ENCODE measurements at places on chromosomes 5 and 9.

DNA sequence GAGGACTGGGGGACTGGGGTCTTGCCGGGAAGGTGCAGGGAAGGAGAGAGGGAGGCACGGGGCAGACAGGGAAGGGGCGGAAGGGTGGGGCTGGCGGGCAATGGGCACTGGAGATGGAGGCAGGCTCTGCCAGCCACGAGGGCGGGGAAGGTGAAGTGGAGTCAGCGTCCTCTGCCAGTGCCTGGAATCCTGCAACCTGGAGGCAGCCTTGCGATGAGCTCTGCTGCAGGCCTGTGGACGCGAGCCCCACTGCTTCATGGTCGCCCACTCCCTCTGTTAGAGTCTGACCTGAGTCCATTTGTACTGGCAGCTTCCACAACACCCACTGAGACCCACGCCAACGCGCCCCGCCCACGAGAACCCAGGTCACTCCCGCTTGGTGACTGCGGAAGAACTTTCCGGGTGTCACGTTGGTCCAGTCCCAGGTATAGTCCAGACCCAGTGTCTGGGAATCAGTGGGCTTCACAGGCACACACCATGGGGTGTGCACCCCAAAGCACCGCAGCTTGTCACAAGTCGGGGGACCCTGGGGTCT is 106.4 kb upstream of the PPP1R26 start:
- DNase-seq, result no peak

GRCh38 chr9:128169492-128169891 is 9.4 kb downstream of the BBLN start:
- DNase-seq, result no peak

- peak; percentile 66 for DNase-seq
Observed at GRCh38 chr5:174793684-174794328, 69.4 kb downstream of the MSX2 start.

DNA sequence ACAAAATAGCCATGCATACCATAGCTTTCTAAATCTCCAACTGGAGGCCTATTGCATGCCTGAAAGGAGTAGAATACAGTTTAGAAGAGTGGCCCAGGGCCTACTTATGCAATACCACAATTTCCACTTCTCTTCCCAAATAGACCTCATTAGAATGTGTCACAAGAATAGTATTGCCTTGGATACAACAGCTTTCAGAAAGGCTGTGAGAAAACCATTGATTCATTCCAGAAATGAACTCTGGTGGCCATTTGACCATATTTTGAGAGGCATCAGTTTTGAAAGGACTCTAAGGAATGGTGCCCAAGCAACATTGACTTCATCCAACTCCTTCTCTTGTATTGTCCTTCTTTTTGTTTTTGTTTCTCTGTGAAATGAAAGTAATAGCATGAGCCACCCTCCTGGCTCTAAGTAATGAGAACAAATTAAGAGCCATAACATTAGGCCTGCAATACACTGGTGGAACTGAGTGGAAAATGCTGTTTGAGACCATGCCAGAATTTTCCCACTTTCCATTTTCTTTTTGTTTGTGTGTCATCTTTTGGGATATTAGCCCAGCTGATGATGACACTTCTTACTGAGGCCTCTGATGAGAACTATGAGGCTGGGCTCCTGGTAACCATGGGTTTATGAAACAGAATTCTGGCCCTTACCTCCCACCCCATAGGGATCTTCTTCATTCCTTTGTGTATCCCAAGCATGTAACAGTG is 90.2 kb downstream of the TMEM174 start:
- DNase-seq, result peak; percentile 48

DNA sequence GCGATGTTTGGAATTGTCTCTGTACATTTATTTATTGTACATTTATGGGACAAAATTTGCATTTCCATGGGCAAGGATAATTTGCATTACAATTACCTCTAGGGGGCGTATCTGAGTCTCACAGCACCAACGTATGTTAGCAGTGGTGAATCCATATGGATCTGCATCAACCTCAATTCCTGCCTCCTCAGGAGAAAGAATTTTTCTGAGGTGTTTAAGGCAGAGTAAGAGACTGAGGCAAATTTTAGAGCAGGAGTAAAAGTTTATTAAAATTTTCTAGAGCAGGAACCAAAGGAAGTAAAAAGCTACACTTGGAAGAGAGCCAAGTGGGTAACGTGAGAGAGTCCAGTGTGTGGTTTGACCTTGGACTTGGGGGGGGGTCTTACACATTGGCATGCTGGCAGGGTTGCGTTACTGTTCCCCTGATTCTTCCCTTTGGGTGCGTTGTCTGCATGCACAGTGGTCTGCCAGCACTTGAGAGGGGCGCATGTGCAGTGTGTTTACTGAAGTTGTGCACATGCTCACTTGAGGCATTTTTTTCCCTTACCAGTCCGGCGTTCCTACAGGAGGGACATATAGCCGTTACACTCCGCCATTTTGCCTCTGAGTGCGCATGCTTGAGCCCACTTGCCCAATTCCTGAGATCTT is 21.0 kb upstream of the RAB14 start:
- no peak for DNase-seq

DNA sequence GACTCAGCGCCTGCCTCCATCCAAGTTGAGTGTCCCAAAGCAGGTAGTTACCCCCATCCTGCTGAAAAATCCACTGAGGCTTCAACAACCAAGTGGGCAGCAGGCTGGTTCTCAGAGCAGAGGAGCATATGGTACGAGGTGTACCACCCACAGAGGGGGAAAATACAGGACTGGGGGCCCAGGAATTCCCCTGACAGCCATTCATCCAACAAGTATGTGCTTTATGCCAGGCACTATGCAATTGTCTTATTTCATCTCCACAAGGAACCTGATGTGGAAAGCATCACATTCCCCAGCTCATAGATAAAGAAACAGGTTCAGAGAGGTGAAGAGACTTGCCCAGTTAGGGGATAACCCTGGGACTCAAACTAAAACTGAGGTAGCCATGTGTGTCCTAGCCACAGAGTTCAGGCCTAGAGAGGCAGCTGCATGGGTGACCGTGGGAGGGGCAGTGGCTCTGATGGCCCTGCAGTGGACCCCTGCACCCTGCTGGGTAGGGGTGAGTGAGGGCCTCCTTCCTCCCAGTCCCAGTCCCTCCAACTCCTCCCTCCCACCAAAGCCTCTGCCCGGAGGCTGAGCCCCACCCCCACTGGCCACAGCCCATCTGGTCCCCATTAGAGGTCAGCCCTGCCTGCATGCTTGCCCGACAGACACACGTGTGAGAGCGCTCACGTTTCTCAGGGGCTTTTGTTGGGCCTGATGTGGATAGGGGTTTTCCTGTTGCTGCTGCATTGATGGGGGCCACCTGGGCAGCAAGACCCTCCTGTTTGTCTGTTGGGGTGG is 11.5 kb downstream of the PDLIM4 start:
- peak; percentile 82 for DNase-seq

GRCh38 chr9:34557426-34558321 is 31.9 kb downstream of the CNTFR start:
- no peak for DNase-seq

DNA sequence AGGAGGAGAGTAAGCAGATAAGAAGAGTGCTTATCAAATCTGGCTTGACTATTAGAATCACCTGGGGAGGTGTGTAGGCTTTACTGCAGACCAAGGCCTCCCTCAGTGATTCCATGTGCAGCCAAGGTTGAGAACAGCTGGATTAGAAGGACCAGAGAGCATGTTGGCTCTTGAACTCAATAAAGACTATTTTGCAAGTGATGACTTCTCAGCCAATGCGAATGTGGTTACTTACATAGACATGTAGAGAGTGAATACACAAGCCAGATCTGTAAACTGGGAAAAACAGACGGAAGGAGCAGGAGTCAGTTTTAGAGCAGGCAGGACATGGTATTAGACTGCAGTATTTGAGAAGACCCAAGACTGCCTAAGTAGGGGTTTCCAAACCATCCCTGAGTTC is 48.5 kb downstream of the MAMDC2 start:
- DNase-seq, result no peak

GRCh38 chr5:12805165-12805698 is 901.0 kb upstream of the CTNND2 start:
- no peak for DNase-seq

DNA sequence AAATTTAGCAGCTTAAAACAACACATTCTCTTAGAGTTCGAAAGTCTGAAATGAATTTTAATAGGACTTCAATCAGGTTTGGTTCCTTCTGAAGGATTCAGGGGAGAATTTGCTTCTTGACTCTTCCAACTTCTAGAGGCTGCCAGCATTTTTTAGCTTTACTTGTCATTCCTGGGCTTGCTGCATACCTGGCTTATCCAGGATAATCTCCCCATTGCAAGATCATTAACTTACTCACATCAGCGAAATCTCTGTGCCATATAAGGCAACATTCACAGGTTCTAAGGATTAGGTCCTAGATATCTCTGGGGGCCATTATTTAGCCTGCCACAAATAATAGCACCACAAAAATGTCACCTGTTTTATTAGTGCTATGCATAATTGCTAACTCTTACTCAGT is 46.2 kb upstream of the PCSK5 start:
- no peak for DNase-seq

- DNase-seq, result no peak
Observed at GRCh38 chr5:28914297-28914696, 1875.9 kb upstream of the CDH9 start.

DNA sequence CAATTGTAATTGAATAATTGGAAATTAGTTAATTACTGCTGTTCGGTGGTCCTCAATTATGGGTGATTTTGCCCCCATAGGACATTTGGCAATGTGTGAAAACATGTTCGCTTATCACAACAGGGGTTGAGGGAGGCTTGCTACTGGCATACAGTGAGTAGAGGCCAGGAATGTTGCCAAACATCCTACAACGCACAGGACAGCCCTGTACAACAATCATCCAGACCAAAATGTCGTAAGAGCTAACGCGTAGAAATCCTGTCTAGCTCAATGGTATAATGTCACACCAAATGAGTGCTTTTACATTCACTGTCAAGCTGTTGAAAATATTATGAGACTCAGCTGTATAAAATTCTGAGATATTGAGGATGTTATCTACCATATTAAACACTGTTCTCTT is 464.4 kb upstream of the TUSC1 start:
- no peak for DNase-seq

DNA sequence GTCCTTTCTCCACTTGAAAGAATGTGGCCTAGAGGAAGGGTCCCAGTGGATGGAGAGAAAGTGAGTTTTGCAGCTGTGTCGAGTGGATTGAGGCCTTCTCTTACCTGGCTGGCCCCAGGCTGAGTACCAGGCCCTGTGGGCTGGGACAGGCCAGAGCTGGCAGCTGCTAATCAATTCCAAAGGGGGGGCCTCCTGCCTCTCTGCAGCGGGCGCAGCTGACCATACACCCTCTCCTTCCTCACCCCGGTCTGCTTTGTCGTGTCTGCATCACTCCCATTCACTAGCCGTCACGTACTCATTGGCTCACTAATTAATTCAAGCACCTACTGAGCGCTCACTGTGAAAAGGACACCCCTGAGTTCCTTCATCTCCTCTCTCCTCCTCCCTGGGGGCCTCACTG is 58.4 kb upstream of the PITX1 start:
- DNase-seq, result no peak

DNA sequence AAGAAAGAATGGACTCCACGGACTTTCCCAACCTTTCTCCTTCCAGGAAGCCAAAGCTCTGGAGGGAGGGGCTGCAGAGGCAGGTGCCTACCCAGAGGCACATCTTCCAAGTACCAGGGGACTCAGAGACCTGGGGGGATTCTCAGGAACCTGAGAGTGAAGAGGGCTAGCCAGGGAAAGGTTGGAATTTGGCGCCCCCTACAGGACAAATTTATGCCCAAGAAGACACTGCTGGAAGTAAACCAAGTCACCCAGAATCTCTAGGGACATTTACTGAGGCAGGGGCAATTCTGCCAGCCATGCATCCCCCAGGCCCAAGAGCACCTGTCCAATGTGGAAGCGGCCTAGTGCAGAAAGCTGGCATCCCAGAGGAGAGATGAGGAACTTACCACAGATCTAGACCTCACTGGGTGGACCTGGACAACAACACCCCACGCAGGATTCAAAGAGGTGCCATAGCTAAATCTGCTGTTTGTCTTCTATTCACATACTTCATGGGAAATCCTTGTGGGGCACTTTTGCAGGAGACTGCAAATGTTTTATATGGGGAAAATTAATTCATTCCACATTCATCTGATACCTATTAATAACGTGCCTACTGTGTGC is 25.9 kb upstream of the IDNK start:
- DNase-seq, result peak; percentile 21

- peak; percentile 22 for DNase-seq
Observed at GRCh38 chr9:119216651-119217331, 152.4 kb downstream of the BRINP1 start.

DNA sequence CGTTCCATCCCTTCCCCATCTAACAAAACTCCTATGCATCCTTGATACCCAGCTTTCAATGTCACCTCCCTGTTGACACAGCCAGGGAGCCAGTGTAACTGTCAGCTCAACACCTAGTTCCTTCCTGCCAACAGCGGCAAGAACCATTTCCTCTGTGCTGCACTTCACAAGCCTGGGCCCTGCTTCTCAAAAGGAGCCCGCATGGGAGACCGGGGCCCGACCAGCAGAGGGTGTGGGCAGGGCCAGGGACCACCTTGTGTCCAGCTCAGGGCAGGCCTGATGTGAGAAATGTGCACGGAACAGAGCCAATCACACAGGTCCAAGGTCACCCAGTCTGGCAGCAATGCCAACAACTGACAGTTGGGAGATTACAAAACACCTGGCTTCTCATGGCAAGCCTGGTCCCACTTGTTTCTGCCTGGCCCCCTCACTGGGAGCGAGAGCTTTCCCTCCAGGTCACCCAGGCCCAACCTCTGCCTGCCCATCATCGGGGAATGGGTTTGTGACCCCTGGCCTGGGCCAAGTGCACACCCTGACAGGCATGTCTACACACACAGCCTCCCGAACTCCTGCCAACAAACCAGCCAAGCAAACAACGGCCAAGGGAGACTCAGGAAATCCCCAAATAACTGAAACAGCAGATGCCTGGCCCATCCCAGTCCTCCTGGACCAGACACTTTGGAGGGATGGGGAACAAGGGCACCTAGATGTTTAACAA is 3.1 kb downstream of the RNF44 start:
- DNase-seq, result no peak

DNA sequence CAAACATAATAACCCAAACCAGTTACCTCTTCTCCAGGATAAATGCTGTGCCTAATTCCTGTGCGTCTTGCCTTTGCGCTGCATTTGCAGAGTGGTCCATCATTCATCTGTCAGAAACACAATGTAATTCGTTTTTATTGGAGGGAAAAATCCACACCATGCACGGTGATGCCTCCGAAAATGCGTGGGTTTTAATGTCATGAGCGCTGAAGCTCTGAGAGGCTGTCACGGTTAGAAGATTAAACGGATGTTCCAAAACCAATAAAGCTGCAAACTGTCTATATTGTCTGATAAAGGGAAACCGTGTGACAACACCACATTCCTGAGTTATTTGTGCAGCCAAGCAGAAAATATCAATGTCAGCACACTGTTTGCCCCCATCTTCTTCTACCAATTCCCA is 27.4 kb downstream of the DROSHA start:
- no peak for DNase-seq

- DNase-seq, result no peak
Observed at GRCh38 chr9:133056533-133056932, 5.2 kb upstream of the CEL start.

GRCh38 chr5:1481266-1481958 is 36.2 kb upstream of the SLC6A3 start:
- DNase-seq, result no peak
